ENCODE measurements at places on chromosomes 4 and X. TPM values are rescaled to one million over a fixed set of nuclear protein-coding genes. Genes with fewer than 3 reads are reported as not detected.

- no peak for DNase-seq
Observed at GRCh38 chrX:9906919-9907318, 60.2 kb upstream of the CLDN34 start.

- DNase-seq = no peak
Observed at GRCh38 chrX:110786486-110786885, 9.1 kb downstream of the CHRDL1 start.

DNA sequence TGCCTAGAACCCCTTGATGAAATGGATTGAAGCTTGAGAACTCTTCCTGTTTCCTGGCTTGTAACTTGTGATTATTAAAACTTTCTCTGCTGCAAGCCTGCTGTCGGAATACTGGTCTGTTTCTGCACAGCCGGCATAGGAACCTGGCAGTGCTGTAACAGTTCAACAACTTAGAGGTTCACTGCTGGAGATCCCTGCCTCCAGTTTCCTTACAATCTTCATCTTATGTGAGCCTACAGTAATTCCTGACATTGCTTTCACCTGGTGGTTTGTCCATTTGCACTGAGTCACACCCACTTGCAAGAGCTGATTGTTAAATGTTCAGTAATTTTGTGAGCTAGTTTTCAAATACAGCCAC, 1.3 kb upstream of the SEPSECS start:
- DNase-seq = no peak

DNA sequence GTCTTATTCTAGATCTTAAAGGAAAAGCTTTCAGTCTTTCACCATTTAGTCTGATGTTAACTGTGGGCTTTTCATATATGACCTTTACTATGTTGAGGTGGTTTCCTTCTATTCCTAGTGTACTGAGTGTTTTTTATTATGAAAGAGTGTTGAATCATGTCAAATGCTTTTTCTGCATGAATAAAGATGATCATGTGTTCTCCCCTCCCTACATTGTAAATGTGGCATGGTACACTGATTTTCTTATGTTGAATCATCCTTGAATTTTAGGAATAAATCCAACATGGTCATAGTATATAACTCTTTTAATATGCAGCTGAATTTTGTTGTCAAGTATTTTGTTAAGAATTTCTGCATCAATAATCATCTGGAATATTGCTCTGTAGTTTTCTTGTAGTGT, 4.3 kb downstream of the CLGN start:
- DNase-seq = no peak

The STK32B gene
- total RNA-seq = 0.36 TPM

The SORCS2 gene
- total RNA-seq = 2.2 TPM

The TMPRSS11F gene
- not detected for total RNA-seq

All from progenitor cell of endocrine pancreas (in vitro differentiated cells).